Tibial nerve (tissue), 4 donors: ENCODE measurements at places on chromosomes 1 and 21.

DNA sequence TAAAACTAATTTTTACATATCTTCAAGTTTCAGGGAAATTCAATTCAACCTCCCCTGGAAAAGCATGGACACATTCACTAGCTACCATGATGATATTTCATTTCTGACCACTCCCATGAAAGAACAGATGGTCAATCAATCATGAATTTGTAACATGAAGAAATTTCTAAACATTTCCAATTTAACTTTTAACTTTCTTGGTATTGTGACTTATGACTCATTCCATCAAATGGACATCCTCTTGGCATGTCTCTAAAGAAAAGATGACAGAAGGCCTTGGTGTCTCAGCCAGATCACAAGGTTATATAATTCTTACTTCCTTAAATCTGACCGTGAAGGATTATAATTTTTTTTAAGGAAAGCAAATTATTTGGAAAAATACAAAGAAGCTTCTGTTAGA lies 10.5 kb upstream of the MCOLN3 start:
- no peak for DNase-seq

DNA sequence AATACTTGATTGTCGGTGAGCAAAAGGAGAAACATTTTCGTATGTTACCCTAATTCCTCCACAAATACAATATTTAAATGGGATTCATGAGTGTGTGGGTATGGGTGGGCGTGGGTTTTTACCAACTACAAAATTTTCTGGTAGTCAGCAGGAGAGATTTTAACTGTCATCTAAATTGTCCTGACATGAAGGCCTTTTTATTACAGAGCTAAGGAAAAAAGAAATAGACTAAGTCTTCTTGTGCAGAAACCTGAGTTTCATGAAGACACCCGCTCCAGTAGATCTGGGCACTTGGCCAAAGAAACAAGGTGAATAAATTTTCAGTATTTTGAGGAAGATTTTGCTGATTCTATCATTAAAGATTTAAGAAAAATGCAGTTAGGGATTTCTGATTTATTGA lies 752 bp downstream of the RGS18 start:
- DNase-seq: no peak

- DNase-seq: no peak
These were observed 11.0 kb upstream of the WNT9A start for GRCh38 chr1:227958617-227959324.

DNA sequence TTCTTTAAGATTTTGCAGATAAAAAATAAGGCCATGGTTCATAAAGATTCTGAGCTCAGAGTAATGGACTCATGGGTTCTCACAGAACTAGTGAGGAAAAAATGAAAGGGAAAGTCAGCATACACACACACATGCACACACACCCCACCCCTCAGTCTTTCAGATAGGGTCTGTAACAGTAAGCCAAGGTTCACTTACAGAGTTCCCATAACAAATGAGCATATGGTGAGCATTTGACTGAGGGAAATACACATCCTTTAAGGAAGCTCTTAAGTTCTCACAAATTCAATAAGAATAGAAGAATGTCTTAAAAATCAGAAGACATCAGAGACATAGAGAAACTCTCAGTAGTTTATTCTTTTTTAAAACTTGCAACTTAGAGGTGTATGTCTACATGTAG lies 57.9 kb downstream of the NTMT2 start:
- no peak for DNase-seq

- no peak for DNase-seq
These were observed 5.0 kb downstream of the PHC2 start for GRCh38 chr1:33425900-33426299.

GRCh38 chr1:33420870-33421775 lies 9.8 kb downstream of the PHC2 start:
- no peak for DNase-seq
